A172 (cell line): ENCODE measurements at places on chromosomes 3 and 15.

DNA sequence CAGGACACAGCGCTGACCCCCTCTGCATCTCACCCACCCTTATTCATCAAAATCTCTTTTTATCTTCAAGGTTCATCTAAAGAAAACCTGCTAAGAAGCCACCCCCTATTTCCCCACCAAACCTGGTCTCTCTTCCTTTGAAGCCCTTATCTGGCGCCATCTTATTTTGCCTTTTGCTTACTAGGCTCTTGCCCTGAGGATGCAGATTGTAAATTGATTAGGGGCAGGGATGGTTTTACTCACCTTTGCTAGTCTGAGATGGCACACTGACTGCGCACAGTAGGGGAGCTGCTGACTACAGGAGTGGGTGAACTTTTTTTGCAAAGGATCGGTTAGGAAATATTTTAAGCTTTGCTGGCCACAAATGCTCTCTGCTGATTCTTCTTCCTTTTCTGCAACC, 78.9 kb upstream of the BHLHE40 start:
- DNase-seq, result no peak

DNA sequence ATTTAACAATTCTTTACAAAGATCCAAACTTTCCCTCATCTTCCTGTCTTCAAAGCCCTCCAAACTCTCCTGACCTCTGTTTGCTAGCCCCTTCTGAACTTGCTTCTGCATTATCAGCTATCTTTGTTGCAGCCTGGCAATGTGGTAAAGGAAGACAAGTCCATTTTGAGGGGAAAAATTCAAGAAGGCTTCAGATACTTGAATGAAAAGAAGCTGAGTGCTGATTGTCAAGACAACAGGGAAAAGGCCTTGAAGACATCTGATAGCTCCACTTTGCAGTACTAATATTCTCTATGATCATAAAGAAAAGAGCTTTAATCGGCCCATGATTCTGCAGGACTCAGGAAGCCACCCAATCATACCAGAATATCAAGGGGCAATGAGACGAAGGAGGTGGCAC, 91.8 kb downstream of the LMLN start:
- DNase-seq, result no peak

DNA sequence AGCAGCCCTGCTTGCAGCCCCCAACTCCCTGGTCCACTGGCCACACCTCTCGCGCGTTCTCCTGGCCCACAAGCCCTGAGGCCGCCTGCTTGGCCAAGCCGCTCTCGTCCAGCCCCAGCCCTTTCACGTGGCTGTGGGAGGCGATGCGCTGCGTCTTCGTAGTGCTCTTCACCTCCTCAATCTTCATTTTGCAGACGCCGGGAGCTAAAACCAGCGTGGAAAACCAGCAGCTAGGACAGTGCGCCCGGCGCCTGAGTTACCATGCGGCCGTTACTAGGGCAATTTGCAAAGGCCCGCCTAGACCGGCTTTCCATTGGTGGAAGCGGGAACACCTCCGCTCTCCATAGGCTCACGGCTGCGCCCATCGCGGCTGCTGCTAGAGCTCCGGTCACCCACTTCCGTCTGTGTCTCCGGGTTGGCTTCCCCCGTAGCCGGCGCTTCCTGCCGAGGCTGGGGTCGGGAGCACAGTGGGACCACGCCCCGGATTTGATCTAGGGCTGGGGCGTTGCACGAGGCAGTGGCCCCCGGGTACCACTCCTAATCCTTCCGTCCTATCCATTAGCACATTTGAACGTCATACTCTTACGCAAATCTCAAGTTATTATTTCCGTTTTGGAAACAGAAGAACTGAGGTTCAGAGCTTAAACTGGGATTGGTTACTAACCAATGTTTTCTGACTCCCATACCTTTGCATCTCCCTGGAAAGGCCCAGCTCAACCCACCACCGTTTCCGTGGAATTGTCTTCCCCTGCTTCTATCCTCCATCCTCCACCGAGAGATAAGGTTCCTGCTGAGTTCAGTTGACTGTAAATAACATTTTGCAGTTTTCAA, at the start of gene RUVBL1:
Gene RUVBL1, minus strand, starts transcription at position 275 of the 831 bp plus-strand sequence. Its CDS starts 88 bp downstream, at position 187.
- peak; percentile 97 for DNase-seq

- DNase-seq, result no peak
Measured at GRCh38 chr3:31833391-31834190, 147.5 kb downstream of the OSBPL10 start.

DNA sequence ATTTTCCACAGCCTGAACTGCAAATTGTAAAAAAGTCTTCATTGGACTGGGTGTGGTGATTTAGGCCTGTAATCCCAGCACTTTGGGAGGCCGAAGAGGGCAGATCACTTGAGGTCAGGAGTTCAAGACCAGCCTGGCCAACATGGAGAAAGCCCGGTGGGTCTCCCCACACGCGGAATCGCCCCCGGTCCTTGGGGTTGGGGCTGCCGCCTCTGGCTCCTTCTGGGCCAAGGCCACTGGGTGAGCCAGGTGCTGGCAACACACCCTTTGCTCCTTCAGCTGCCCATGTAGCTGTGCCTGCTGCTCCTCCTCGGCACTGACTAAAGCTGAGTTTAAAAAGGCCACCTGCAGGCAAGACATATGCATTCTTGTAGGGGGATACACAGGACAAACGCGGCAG, 9.4 kb upstream of the VPS33B start:
- no peak for DNase-seq

DNA sequence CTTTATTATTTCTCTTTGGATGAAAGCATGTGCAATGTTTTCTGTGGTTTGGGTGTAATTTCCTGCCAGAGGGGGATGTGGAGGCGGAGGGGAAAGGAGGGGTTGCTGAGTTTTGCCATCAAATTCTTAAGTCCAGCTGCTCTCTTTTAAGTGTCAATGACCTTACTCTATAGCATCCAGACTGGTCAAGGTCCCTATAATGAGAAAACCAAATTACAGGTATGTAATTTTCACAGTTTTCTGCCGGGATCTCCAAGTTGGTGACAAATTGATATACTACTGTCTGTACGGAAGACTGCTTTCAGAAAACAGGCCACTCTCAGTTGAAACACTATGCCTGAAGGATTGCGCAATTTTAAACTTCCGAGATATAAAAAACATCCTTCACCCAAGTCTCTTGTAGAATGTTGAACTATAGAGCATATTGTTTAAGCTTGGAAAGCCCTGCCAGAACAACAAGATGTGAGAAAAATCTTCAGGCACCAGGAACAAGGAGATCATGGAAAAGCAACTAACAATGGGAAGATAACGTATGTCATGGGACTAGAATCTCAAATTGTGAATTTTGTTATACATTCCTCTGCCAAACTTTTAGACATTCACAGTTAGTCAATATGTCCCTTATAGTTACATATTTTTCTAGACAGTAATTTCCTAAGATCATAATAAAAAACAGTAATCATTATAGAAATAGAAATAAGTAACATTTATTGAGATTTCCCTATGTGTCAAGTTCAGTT, 300.7 kb upstream of the SATB1 start:
- no peak for DNase-seq

DNA sequence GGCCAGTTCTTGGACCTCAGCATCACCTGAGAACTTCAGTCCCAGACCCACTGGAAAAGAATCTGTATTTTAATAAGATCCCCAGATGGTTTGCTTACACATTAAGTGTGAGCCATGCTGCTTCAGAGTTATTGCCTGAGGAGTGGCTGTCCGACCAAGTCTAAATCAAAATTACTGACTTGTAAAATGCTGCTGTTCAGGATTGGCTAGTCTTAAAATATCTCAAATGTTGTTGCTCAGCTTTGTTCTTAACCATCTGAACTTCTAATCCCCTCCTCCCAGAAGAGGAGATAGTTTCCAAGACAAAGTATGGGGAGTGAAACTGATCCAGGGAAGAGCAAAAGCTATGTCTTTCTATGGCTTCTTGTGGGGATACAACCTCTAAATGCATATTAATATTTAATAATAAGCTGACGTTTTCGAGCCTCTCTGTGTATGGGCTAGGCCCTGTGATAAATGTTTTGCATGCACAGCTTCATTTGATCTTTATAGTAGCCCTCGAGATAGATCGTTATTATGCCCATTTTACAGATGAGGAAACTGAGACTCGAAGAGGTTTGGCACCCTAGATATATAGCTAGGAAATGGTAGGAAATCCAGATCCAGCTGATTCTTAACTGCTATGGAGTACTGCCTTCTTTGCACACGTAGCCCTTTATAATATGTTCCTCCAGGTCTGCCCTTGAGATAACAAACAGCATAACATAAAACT, 52.2 kb downstream of the DNASE1L3 start:
- no peak for DNase-seq

DNA sequence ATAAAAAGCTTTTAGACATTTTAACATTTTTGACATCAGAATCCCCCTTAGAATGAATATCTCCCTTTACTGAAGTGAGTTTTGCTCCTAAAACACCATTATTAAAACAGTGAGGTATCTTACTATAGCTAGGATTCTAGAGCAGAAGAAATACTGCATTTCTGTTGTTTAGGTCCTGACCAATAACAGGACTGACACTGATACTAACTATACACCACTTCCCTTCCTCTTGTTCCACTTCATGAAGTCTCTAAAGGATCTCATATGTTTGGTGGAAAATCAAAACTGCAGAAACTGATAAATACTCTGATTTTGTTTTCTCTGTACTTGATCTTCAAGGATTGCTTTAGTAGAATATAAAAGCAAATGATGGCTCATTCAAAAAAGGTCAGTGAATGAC, 230.7 kb downstream of the SUCLG2 start:
- no peak for DNase-seq

- DNase-seq, result peak; percentile 49
Measured at GRCh38 chr3:124883766-124884473, 3.2 kb downstream of the ITGB5 start.

DNA sequence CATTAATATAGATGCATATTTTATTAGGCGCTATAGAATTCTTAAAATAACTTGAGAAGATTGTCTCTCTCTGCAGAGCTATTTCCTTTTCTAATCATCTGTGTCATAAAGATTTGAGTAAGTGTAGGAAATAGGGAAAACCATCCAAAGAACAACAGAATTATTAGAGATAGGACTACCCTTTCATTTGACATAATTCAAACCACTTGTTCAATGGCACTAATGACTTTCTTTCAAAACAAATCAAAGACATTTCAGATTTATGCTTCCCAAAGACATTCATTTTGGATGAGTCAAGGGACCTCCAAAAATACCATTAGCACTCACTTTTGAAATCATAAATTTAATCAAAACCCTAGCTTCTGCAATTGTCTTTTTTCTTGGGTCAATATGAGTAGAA, 29.5 kb downstream of the PRICKLE2 start:
- no peak for DNase-seq

DNA sequence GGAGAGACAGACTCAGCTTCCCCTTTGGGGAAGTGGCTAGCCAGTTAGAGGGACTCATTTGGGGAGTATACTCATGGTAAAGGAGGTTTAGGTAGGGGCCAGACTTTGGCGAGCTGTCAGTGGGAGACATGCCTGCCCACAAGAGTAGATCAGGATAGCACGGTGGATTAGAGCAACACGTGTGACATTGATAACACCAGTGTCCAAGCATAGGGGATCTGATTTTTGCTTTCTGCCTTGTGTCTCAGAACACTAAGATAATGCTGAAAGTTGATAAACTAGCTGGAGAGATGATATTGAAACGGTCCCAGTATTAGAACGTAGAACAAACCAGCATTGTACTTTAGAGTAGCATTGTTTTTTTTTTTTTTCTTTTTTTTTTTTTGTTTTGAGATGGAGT, 25.9 kb downstream of the MAP6D1 start:
- DNase-seq, result no peak

DNA sequence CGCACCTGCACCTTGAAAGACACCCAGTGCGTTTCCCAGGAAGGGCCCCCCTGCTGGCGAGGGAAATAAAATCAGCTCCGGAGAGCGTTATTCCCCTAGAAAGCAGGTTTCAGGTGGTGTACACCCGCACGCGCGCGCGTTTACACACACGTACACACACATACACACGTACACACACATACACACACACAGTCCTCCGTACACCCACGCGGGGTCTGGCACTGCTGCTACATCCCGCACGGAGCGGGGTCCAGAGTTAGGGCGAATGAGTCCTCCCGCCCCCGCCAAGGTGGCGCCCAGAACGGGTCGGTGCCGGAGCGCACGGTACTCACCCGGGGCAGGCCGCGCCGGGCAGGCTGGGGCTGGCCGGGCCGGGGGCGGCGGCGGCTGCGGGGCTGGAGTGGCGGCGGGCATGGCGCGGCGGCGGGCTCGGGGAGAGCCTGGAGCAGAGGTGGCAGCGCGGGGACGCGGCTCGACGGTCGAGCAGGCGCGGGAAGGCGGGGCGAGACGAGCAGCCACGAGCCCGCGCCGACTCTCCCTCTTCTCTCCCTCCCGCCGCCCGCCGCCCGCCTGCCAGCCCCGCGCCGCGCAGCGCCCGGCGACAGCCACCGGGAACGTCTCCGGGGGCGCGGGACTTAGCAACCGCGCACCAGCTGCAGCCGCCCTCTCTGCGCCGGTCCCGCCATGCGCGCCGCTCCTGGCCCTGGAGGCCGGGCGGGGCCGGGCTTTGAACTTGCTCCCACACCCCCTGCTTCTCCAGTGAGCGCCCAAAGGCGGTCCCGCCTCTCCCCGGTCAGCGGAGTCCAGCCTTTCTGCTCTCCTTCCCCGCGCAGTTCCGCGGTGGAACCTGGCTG, at the start of gene DCLK3:
Gene DCLK3, minus strand, starts transcription at position 704 of the 854 bp plus-strand sequence. Its CDS starts 290 bp downstream, at position 414.
- no peak for DNase-seq

GRCh38 chr15:77506311-77507142, 85.8 kb downstream of the HMG20A start:
- no peak for DNase-seq

- DNase-seq, result no peak
Measured at GRCh38 chr3:120678984-120679383, 3.1 kb downstream of the HGD start.

DNA sequence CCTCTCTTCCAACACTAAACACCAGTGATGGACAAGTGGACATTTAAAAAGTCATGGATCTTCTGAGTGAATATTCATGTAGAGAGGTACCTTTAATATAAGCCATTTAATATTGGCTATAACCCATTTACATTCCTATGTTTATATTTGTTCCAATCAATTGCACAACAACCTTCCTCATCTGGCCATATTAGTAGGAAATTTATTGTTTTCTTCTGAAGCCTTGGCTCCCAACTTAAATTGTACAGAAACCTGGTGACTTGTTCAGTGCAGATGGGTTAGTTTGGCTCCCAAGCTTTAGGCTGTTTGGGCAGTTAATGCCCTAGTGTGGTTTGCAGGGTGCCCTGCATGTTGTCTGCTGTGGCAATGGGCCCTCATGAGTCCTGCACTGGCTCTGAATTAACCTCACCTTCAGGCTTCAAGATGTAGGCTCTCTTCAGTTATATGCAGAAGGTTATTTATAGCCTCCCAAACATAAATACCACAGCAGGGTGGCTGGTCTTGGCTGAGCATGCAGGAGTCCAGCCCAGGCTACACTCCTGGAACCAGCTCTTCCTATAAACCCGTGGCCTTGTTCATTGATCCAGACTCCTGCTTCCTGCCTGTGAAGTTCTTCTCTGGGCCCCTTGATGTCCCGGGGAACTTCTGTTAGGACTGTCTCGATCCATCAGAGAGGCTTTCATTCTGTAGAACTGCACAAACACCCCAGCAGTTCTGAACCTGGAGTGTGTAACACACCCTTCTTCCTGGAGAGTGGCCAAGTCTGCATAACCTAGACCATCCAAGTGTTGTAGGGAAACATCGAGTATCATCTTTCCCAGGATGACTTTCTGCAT, 57.0 kb downstream of the DUT start:
- peak; percentile 53 for DNase-seq
